ENCODE measurements at places on chromosomes 2 and 18. TPM values are rescaled to one million over a fixed set of nuclear protein-coding genes. Genes with fewer than 3 reads are reported as not detected.
A peak's percentile ranks its signal among the peaks of the same experiment; 100 is the strongest.

KHK gene
- 4.5 TPM for total RNA-seq

RHBDD1 gene
- 30.5 TPM for total RNA-seq

PRKD3 gene
- total RNA-seq = 12.6 TPM

COL3A1 gene
- 72.7 TPM for total RNA-seq

DNA sequence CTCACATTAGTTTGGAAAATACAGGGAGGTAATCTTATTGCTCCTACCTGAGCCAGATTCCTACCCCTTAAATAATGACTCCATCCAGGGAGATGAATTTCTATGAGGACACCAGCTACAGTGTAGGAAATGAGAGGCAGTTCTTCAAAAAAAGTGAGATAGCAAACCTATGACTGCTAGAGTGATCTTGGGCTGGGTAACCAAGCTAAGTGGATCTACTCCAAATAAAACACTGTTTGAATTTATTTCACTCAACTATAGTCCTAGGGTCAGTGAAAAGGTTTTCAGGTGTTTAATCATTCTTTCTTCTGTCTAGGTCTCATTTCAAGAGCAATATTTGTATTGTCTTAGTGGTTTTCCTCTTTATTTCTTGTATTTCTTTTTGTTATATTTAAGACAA lies 272.1 kb upstream of the VWC2L start:
- DNase-seq = no peak

DNA sequence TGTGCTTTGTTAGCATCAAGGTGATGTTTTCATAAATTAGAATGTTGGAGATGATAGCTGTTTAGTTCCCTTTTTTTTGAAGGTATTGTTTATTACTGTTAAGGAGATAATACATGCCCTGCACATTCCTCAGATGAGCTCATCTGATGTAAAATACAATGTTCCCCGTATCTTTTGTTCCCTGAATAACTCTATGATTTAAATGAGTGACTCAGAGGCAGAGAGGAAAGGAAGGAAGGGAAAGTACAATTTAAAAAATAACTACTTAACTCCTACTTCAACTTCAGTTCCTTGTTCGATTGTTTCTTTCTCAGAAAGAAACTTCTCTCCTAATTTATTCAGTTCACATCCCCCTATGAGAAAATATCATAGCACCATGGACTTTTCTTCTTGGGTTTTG lies 208.7 kb downstream of the KCNE4 start:
- no peak for DNase-seq

- DNase-seq = no peak
Observed at GRCh38 chr18:23453680-23454058, 582 bp downstream of the RIOK3 start.

DNA sequence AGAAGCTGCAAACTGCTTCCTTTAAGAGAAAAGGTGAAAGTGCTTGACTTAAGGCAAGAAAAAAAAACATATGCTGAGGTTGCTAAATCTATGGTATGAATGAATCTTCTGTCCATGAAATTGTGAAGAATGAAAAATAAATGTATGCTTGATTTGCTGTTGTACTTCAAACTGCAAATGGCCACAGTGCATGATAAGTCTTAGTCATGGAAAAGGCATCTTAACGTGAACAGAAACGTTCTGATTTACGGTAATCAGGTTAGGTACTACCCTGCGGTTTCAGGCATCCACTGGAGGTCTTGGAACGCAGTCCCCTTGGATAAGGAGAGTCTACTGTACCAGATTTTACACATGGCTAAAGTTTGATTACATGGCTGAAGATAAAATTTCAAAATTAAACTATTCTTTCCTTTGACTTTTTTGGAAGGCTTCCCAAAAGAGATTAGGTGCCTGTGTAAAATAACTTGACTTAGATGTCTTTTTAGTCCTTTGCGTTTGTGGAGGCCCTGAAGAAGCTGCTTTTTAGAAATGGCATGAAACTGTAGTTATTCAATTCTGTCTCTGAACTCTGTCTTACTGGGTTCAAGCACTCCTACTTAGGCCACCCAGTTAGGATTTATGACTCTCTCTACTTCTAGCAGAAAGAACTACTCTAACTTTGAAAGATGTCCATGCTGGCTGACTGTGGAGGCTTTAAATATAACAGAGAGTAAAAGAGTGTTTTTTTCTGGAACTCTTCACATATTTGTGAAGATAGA lies 35.9 kb upstream of the SCN9A start:
- no peak for DNase-seq

- no peak for DNase-seq
Observed at GRCh38 chr2:86029873-86030272, 75.8 kb downstream of the POLR1A start.

- peak; percentile 85 for DNase-seq
Observed at GRCh38 chr18:13381944-13382365, 163.4 kb downstream of the LDLRAD4 start.

GRCh38 chr2:236180076-236180816 lies 12.1 kb upstream of the GBX2 start:
- DNase-seq = no peak

DNA sequence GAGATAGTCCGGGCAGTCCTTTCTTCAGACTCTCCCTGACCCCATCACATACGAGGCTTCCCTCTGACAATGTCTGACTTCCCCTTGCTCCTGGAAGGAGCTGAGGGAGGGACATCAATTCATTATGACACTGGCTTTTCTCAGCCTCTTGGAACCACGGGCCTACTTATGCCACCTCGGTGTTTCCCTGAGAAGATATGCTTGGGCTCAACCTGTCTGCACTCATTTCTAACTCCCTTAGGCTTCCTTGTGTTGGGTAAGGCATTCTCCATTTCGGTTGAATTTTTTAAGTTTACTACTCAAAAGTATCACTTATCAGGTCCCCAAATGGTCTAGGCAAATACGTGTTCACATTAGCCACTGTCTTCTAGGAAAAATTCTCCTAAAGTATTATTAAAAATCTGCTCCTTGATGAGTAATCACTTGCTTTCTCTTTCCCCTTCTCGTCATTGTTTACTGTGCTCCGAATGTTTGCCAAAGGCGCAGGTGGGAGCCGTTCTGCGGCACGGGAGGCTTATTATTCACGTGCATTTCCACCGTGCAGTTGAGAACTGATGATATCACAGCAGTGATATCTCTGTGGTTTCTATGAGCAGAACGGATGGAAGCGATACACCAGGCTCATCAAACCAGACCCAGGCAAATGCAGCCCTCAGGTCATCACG lies 33.1 kb downstream of the ARL4C start:
- no peak for DNase-seq

- peak; percentile 87 for DNase-seq
Observed at GRCh38 chr18:12657684-12658425, at the start of gene SPIRE1. Gene SPIRE1 (minus strand): TSS chr18:12658107. CDS start chr18:12657866, 241 bp downstream.

GRCh38 chr2:151111599-151112278 lies 149.9 kb downstream of the RBM43 start:
- DNase-seq = no peak

All from Right ventricle myocardium inferior (tissue), 1 donor.